ENCODE measurements at places on chromosomes 1 and 21.

DNA sequence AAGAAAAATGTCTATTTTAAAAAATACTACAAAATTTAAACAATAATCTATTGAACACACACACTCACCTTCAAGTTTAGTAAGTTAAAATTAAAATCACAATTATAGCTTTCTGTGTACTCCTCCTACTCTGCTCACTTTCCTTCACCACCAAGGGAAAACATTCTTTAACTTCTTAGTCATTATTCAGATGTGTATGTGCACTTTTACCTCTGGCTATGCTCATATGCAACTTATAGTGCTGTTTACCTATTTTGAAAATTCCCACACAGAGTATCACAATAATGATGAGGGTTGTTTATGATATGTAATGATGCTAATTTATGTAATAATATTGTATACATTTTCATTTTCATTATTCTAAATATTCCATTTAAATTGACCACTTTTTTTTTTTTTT lies 661.4 kb downstream of the MRPL39 start:
- DNase-seq, result no peak

DNA sequence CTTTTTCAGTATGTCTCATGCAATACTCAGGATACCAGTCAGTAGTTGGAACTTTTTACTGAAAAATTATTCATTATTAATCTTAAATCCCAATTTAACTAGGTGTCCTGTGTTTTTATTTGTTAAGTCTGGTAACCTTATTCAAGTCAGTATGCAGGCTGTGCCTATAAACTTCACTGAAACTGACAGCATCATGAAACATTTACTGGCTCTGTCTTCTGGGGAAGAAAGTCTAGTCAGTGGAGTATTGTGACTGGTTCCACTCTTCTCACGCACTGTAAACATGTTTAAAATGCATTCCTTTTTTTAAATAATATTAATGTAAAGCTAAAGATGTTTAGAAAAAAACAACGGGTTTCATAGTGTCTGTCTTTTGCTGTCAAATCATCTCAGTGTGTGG lies 739.7 kb downstream of the LTN1 start:
- DNase-seq, result no peak

DNA sequence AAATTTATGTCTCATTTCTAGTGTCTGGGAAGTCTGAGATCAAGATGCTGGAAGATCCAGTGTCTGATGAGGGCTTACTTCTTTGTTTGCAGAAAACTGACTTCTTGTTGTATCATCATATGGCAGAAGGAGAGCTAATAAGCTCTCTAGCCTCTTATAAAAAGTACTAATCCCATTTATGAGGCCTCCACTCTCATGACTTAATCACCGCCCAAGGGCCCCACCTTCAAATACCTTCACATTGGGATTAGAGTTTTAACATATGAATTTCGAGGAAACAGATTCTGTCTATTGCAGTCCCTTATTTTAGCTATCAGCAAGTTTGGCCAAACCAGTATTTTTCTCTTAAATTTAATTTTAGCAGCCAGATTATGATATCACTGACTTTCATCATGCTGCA lies 150.2 kb upstream of the TMPRSS15 start:
- no peak for DNase-seq

DNA sequence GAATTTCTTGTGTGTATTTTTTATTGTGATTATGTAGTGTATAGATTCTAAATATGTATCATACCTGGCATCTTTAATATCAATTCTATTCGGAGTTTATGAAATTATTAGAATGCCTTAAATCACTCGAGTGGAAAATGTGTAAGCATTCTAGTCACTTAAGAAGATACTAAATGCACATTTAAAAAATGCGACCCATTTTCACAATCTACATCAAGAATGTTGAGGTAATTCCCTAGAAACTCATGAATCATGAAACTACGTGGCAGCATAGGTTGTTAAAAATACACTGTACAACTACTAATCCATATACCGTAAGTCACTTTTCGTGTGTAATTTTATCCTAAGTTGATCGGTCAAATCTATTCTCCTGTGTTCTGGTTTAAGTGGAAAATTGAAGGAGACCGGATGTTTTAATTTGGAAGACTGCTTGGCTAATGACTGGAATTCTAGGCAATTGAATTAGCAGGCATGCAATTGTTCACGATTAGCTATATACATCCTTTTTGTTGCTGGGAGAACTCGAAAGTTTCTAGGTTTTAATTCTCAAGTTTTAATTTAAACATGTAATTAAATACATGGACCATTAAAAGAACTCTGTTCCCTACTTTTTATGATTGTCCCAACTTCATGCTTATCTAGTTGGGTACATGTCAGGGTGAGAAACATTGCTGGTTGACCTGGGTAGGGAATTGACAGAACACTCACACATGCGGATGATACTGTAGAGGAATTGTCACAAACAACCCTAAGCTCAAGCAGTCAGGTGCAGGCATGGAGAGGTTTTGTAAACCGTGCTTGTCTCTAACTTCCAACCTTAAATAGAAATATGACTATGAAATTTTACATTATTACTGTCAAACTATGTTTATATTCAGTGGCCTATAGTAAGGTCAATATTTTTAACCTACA lies 6.6 kb downstream of the ZBTB18 start:
- DNase-seq, result no peak

DNA sequence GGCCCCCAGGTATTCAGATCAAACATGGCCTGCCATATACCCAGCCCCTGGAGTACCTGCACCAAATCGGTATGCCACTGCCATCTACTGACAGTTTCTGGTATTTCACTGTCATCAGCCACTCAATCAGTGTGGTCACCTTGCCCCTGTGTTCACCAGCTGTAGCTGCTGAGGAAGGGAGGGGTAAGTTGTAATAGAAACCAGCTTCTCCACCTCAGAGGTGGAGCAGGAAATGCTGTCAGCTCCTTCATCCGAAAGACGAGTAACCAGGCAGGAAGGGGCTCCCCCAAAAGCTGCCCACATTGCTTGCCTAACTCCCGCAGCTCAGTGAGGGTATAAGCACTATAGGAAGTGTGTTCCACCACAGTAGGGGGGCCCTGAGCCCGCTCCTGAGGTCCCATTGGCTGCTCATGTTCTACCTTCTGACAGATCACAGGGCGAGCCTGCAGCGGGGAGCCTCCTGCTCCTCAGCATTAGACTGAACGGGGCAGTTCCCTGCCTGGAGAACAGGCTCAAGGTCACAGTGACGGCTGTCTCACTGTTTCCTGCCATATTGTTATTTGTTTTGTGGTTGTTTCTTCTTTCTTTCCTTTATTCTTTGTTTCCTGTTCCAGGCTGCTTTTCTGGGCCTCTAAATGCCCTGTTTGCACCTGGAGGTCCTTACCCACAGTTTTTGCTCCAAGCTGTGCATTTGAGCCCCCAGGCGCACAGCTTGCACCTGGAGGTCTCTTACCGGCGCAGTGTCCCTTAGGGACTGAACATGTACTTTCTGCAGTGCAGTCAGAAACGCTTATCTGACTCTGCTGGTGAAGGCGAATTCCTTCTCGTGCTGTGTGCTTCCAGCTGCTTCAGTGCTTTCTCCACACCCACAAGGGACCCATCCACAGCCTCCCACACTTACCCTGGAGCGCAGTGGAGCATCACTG lies 1638.3 kb downstream of the MRPL39 start:
- DNase-seq, result peak; percentile 35

DNA sequence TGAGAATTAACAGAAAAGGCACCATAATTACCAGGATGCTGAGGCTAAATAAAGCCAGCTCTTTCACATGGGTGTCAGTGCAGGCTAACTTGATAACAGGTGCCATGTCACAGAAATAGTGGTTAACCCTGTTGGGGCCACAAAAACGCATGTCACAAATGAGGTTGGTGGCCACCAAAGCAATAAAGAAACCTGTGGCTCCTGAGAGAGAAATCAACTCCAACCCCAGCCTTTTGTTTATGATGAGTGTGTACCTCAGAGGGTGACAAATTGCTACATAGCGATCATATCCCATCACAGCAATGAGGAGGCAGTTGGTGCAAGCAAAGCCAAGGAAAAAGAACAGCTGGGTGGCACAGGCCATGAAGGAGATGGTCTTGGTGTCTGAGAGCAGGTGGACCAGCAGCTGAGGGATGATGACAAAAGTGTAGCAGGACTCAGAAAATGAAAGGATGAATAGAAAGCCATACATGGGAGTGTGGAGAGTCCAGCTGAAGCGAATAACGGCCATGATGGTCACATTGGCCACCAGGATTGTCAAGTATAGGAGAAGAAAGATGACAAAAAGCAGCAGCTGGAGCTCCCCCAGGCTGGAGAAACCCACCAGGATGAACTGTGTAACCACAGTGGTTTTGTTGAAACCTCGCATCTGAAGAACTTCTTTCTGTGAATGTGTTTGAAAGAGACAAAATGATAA lies at the start of gene OR10T2:
OR10T2 (minus strand) TSS at position 649 of the 697 bp plus-strand sequence; CDS start at position 649, 0 bp downstream.
- DNase-seq, result no peak

DNA sequence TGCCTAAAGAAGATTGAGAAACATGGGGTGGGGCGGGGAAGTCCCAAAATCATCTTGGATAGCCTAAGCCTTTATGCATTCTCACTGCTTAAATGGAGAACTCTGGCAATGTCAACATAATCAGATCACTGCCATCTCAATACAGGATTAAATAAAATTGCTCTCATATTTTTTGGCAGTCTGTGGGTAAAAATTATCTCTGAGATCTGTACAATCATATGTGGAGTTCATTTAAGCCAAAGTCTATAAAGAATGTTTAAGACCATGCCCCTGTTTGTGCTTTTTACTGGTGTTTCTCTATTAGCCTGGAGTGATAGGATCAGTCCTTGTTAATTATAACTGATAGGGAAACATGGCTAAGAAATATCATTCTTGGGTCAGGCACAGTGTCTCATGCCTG lies 136.3 kb downstream of the GPR52 start:
- DNase-seq, result no peak

GRCh38 chr1:64543831-64544230 lies 73.9 kb downstream of the CACHD1 start:
- DNase-seq, result no peak

DNA sequence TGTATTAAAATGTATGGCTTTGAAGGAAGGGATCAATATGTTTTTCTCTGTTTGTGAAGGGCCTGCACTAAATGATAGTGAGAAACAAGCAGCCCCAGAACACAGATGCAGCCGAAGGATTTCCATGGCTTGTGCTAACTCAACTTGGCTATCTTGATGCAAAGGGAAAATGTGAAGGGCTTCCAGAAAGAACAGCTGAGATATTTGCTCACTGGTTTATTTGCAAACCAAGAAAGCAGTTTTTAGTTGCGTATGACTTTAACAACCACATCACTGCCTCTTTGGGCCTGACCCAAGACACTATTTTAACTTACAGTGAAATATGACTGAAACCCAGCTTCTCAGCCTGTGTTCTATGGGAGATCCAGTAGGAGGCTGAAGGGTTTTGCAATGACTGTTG lies 369.9 kb downstream of the SETD4 start:
- DNase-seq, result no peak

- no peak for DNase-seq
Measured at GRCh38 chr1:226820941-226821718, 49.3 kb upstream of the PSEN2 start.

DNA sequence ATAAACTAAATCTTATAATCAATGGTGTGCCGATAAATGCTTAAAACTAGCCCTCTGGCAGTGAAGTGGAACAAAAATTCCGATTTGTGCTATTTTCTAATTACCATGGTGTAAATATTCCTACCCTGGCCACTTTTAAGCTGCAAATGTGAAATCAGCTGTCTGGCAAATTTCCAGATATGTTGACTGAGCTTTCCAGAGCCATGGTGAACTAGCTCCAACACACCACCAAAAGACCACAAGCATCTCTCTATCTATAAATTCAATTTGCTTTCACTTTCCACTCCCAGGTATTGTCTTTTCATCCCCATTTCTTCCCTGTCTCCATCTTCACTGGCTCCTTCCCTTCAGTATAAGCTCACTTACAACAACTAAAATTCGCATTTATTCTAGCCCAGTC lies 152.3 kb upstream of the RGS18 start:
- DNase-seq, result no peak

GRCh38 chr1:38088366-38088765 lies 41.8 kb upstream of the POU3F1 start:
- no peak for DNase-seq

DNA sequence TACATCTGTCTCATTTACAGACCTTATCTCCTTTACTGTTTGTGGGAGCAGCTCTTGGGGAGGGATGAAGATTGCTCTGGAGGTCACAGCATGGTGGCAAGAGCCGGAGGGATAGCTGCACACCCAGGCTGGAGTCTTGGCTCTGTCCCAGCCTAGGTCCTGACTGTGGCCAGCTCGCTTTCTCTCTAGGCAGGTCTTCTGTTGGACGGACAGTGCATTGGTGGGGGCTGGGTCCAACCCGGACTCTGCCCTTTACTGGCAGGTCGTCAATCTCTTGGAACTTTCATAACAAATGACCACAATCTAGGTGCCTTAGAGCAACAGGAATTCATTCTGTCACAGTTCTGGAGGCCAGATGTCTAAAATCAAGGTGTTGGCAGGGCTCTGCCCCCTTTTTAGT lies 319.8 kb upstream of the C1orf174 start:
- no peak for DNase-seq

- DNase-seq, result no peak
Measured at GRCh38 chr1:10833630-10834557, 37.4 kb upstream of the CASZ1 start.

- DNase-seq, result no peak
Measured at GRCh38 chr1:41671116-41671755, 186.8 kb upstream of the EDN2 start.

DNA sequence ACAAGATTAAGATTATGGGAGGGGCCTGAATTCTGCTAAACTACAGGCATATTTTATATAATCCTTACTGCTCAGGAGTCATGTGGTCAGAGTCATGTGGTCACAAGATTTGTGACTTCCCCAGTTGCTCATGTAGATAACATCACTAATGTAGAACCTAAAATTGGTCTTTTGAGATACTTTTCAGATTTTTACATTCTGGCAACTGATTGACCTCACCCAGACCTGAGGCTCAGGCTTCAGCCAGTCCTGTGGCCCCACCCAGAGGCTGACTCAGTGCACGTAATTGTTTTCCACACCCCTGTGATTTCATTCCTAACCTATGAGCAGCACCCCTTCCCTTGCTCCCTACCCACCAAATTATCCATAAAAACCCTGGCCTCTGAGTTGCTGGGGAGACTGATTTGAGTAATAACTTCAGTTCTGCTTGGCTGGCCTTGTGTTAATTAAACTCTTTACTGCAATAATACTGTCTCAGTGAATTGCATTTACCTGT lies 41.7 kb upstream of the ZNF326 start:
- DNase-seq, result no peak

- no peak for DNase-seq
Measured at GRCh38 chr1:168410464-168410863, 129.8 kb downstream of the TBX19 start.

GRCh38 chr1:88321706-88322105 lies 362.4 kb upstream of the PKN2 start:
- no peak for DNase-seq

Measured in stimulated activated CD8-positive, alpha-beta memory T cell treated with anti-CD3 and anti-CD28 coated beads, Interleukin-4, amount 100 ng/mL, for 1 hour (primary cell).